ENCODE measurements at places on chromosomes 11 and 22. TPM values are rescaled to one million over a fixed set of nuclear protein-coding genes. Genes with fewer than 3 reads are reported as not detected.

MYBPC3 gene
- not detected for total RNA-seq

GNG3 gene
- total RNA-seq, result not detected

ZP1 gene
- total RNA-seq, result not detected

C11orf91 gene
- not detected for total RNA-seq

SLC25A45 gene
- total RNA-seq, result 12.8 TPM

TBX10 gene
- not detected for total RNA-seq

TREH gene
- total RNA-seq, result not detected

SYNGR1 gene
- total RNA-seq, result 3.8 TPM

C1QTNF4 gene
- 0.18 TPM for total RNA-seq

FGF19 gene
- not detected for total RNA-seq

ESAM gene
- 0.60 TPM for total RNA-seq

OR4C13 gene
- total RNA-seq, result not detected

CD248 gene
- total RNA-seq, result 16.3 TPM

GNAZ gene
- 0.50 TPM for total RNA-seq

GALNT18 gene
- 6.8 TPM for total RNA-seq

NLRP6 gene
- 3.3 TPM for total RNA-seq

DDI1 gene
- not detected for total RNA-seq

SERHL2 gene
- total RNA-seq, result 1.1 TPM

FGF3 gene
- not detected for total RNA-seq

TEAD1 gene
- 0.25 TPM for total RNA-seq

CALCB gene
- total RNA-seq, result 3.9 TPM

UBQLN3 gene
- not detected for total RNA-seq

GGTLC3 gene
- not detected for total RNA-seq

CELSR1 gene
- 0.25 TPM for total RNA-seq

LMO1 gene
- not detected for total RNA-seq

MMP11 gene
- 0.85 TPM for total RNA-seq

CDKN1C gene
- total RNA-seq, result 1.6 TPM

PDGFD gene
- total RNA-seq, result 0.20 TPM

GAL gene
- total RNA-seq, result 3.8 TPM

CASP1 gene
- 31.9 TPM for total RNA-seq

HSPB2 gene
- total RNA-seq, result not detected

ST14 gene
- total RNA-seq, result not detected

TRIM29 gene
- total RNA-seq, result not detected

PSMD13 gene
- total RNA-seq, result 220 TPM

APOC3 gene
- total RNA-seq, result not detected

LDHAL6A gene
- not detected for total RNA-seq

MS4A1 gene
- total RNA-seq, result 2.1 TPM

OR8G5 gene
- not detected for total RNA-seq

DNAJB7 gene
- total RNA-seq, result not detected

TRIM22 gene
- total RNA-seq, result 138 TPM

ZNF70 gene
- 1.7 TPM for total RNA-seq

C22orf42 gene
- total RNA-seq, result not detected

TMPRSS4 gene
- not detected for total RNA-seq

MIAT gene
- 11.9 TPM for total RNA-seq

IL17REL gene
- not detected for total RNA-seq

SCGB1A1 gene
- not detected for total RNA-seq

DEPDC7 gene
- total RNA-seq, result 2.8 TPM

SYT8 gene
- total RNA-seq, result not detected

GSTT2B gene
- not detected for total RNA-seq

E2F8 gene
- 12.9 TPM for total RNA-seq

LRRC75B gene
- total RNA-seq, result 1.5 TPM

APOL1 gene
- total RNA-seq, result 13.8 TPM

KCNJ1 gene
- not detected for total RNA-seq

MN1 gene
- 0.11 TPM for total RNA-seq

Data from activated CD8-positive, alpha-beta T cell treated with anti-CD3 and anti-CD28 coated beads for 36 hours (primary cell).